ENCODE measurements at places on chromosomes 7 and 10.

GRCh38 chr7:78033410-78033809, 234.8 kb downstream of the PHTF2 start:
- no peak for DNase-seq

GRCh38 chr10:98367604-98368451, 47.2 kb downstream of the PYROXD2 start:
- no peak for DNase-seq

DNA sequence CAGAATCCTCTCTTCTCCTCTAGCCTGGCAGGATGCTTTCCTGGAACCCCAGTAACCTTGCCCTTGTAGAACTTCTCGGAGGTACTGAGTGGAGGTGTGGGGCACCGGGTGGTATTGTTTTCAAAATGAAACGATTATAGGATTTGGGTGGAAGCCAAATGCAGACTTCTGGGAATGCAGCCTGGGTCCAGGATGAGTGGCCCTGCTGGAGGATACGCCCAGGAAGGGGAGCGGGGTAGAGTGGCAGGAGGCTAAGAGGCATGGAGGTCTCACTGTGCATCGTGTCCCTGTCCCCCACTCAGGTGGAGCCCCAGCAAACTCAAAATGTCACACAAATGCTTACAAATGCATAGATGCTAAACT, 109.1 kb upstream of the PPIF start:
- no peak for DNase-seq

- no peak for DNase-seq
These were observed 134.8 kb downstream of the PCDH15 start for GRCh38 chr10:54666192-54666591.

DNA sequence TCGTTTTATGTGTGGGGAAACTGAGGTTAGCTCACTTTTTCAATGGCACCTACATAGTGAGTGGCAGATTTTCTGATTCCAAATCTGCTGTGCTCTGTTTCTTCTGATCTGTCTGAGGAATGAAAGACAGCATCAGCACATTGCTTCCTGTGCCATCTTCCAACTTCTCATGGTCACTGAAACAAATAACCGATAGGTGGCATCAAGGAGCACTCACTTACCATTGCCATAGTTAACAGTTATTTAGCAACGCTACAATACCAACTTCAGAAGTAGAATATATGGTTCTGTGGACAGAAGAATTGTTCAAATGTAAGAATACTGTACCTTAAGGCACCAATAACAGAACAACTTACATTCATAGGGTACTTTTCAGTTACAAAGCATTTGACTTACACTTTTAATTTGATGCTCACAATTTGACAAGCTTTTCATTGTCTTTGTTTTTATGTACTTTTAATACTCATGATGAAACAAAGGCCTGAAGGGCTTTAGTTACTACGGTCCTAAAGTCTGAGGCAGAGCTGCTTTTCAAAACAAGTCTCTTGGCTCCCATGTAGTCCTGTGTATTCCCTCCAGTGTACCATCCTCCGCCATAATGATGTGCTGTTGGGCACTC, 228.9 kb upstream of the TCF7L2 start:
- no peak for DNase-seq

DNA sequence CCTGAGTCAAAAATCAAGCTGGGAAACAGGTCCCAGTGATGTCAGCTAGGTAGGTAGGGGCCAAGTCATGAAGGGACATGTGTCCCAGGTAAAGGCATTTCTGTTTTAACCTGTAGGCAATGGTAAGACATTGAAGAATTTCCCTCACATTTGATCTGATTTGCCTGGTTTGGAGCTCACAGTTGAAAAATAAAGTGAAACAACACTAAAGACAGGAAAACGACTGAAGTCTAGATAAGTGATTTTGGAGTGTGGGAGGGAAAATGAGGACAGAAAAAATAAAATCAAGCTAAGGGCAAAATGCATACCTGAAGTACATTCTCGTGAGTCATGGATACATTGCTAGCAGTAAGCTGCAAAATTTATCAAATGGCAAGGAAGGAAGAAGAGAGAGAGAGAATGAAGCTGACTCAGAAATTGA, 169.9 kb downstream of the SKIDA1 start:
- DNase-seq = no peak

DNA sequence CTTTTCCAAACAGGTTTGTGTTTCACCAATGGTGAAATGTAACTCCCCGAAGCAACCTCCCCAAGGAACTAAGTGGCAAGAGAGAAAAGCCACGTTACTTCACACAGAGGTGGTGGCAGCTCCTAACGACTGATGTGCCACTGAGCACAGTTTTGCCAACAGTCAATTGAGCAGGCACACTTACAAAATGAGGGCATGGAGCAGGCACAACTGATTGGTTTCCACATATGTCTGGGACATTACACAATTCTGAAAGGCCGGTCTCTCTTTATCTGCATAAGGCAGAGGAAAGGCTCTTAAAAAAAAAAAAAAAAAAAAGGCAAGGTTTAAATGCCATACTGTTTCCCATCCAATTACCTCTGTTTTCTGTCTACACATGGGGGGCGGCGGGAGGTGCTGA, 86.7 kb downstream of the GFRA1 start:
- no peak for DNase-seq

GRCh38 chr10:26739071-26739631, 41.6 kb downstream of the PDSS1 start:
- no peak for DNase-seq
